ENCODE measurements at places on chromosomes 13 and 19. TPM values are rescaled to one million over a fixed set of nuclear protein-coding genes. Genes with fewer than 3 reads are reported as not detected.
A peak's percentile ranks its signal among the peaks of the same experiment; 100 is the strongest.

IGSF23 gene
- total RNA-seq, result not detected

DNA sequence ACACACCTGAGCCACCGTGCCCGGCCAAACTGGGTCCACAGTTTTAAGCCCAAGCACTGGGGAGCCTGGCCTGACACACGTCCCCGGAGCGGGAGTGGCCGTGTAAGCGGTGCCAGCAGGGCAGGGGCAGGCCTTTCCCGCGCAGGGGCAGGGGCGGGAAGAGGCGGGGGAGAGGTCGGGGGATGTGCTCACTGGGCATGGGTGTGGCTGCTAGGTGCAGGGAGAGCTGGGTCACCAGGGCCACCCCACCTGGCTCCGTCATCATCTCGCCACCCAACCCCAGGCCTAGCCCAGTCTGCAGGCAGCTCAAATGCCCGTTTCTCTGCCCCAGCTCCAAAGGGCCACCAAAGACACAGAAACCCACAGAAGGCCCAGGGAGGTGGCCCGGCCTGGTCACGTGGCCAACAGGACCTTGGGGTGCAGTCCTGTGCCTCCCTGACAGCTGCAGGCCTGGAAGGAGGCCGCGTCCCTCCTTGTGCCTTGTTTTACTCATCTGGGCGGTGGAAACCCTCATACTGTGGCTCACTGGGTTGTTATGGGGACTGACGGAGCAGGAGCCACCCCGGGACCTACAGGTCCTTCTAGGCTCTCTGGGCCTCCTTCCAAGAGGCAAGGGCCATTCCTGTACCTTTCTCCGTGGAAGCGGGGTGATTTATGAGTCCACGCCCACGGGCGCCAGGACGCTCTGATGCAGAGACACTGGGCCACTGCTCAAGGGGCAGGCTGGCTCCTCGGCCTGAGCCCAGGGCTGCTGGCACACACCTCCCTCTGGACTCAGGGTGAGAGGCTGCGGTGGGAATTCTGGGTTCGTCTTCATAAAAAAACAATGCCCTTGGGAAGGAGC lies 27.7 kb downstream of the MAP2K2 start:
- no peak for DNase-seq

- peak; percentile 89 for DNase-seq
These were observed 29.7 kb downstream of the GPX4 start for GRCh38 chr19:1133471-1133929.

- DNase-seq, result no peak
These were observed 7.6 kb downstream of the F2RL3 start for GRCh38 chr19:16896146-16897028.

ZFP30 gene
- 21.8 TPM for total RNA-seq

ZNF808 gene
- total RNA-seq, result 61.7 TPM

DNA sequence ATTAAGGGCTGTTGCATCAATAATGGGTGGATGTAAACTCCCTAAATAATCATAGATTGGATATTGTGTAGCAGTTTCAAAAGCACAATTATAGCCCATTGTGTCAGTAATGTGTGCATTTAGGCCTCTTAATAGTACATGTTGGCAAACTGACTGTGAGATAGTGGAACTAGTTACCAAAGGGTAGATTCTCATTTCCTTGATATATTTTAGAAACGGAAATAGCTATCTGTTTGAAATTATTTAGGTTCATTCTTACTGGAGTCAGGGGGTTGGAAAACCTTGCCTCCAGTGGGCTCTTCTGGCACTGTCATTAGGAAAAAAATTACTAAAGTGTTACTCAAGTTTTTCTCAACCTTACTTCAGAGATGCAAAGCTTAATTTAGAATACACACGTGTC lies 1074.9 kb downstream of the PCDH17 start:
- DNase-seq, result no peak

All from CD4-positive, alpha-beta memory T cell (primary cell).